ENCODE measurements at places on chromosomes 4 and X. TPM values are rescaled to one million over a fixed set of nuclear protein-coding genes. Genes with fewer than 3 reads are reported as not detected.

Gene FRMD7
- total RNA-seq = not detected

Gene KIT
- 0.02 TPM for total RNA-seq

Gene CENPVL1
- not detected for total RNA-seq

Gene MAGEC3
- total RNA-seq = 0.76 TPM

Gene SOX3
- total RNA-seq = not detected

Gene AMOT
- total RNA-seq = 6.7 TPM

Gene TLR10
- total RNA-seq = not detected

Gene WDR44
- 38.0 TPM for total RNA-seq

Gene IL21
- total RNA-seq = not detected

Gene SPIN3
- total RNA-seq = 7.7 TPM

Gene GIMD1
- total RNA-seq = not detected

Gene SUPT20HL2
- total RNA-seq = not detected

Gene ZC4H2
- total RNA-seq = 9.1 TPM

Gene PPAT
- total RNA-seq = 15.0 TPM

Gene IGSF1
- 0.89 TPM for total RNA-seq

Gene EDA2R
- not detected for total RNA-seq

Gene RPA4
- total RNA-seq = not detected

All from M059J (cell line).